Stomach (tissue), 19 donors: ENCODE measurements at places on chromosomes 7 and 10. TPM values are rescaled to one million over a fixed set of nuclear protein-coding genes. Genes with fewer than 3 reads are reported as not detected.

- H3K27ac ChIP-seq: no peak overlapping the region
- H3K4me3 ChIP-seq: no peak overlapping the region
- H3K36me3 ChIP-seq: no peaks in the 10 kb centered on the region
- H3K4me1 ChIP-seq: no peaks in the 10 kb centered on the region
- DNase-seq: no peak
Observed at GRCh38 chr7:100397315-100398081, 24.2 kb downstream of the PILRA start.

CRYGN gene
- not detected for total RNA-seq

DNA sequence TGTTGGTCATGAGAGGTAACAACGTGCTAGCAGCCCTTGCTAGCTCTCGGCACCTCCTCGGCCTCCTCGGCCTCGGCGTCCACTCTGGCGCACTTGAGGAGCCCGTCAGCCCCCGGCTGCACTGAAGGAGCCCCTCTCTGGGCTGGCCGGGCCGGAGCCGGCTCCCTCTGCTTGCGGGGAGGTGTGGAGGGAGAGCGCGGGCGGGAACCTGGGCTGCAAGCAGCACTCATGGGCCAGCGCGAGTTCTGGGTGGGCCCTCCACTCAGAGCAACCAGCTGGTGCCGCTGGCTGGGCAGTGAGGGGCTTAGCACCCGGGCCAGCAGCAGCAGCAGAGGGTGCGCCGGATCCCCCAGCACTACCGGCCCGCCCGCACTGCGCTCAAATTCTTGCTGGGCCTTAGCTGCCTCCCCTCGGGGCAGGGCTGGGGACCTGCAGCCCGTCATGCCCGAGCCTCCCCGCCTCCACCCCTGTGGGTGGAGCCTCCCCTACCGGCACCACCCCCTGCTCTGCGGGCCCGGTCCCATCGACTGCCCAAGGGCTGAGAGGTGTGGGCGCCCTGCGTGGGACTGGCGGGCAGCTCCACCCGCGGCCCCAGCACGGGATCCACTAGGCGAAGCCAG lies 96.1 kb downstream of the PAXIP1 start:
- H3K4me1 ChIP-seq: peaks cover 18% of the 10 kb centered on the region
- no peaks in the 10 kb centered on the region for H3K36me3 ChIP-seq
- no peak overlapping the region for H3K4me3 ChIP-seq
- no peaks in the 10 kb centered on the region for H3K27me3 ChIP-seq
- DNase-seq: no peak

GRCh38 chr10:121069061-121069850 lies 218.1 kb downstream of the WDR11 start:
- DNase-seq: no peak
- H3K36me3 ChIP-seq: no peaks in the 10 kb centered on the region
- H3K27ac ChIP-seq: no peak overlapping the region
- H3K27me3 ChIP-seq: no peaks in the 10 kb centered on the region
- H3K4me1 ChIP-seq: peaks cover 17% of the 10 kb centered on the region

GRCh38 chr10:44830022-44830421 lies 81.1 kb upstream of the TMEM72 start:
- no peaks in the 10 kb centered on the region for H3K4me1 ChIP-seq
- no peak overlapping the region for H3K4me3 ChIP-seq
- no peaks in the 10 kb centered on the region for H3K36me3 ChIP-seq
- no peak for DNase-seq
- no peaks in the 10 kb centered on the region for H3K27me3 ChIP-seq

GRCh38 chr7:88302486-88302885 lies 4.2 kb downstream of the STEAP4 start:
- peaks cover 19% of the 10 kb centered on the region for H3K4me1 ChIP-seq
- no peak overlapping the region for H3K27ac ChIP-seq
- H3K4me3 ChIP-seq: no peak overlapping the region
- DNase-seq: no peak
- H3K27me3 ChIP-seq: no peaks in the 10 kb centered on the region
- H3K36me3 ChIP-seq: no peaks in the 10 kb centered on the region
